ENCODE measurements at places on chromosomes 6 and 20.

- no peak for DNase-seq
These were observed 117.4 kb downstream of the VEGFA start for GRCh38 chr6:43887340-43887858.

DNA sequence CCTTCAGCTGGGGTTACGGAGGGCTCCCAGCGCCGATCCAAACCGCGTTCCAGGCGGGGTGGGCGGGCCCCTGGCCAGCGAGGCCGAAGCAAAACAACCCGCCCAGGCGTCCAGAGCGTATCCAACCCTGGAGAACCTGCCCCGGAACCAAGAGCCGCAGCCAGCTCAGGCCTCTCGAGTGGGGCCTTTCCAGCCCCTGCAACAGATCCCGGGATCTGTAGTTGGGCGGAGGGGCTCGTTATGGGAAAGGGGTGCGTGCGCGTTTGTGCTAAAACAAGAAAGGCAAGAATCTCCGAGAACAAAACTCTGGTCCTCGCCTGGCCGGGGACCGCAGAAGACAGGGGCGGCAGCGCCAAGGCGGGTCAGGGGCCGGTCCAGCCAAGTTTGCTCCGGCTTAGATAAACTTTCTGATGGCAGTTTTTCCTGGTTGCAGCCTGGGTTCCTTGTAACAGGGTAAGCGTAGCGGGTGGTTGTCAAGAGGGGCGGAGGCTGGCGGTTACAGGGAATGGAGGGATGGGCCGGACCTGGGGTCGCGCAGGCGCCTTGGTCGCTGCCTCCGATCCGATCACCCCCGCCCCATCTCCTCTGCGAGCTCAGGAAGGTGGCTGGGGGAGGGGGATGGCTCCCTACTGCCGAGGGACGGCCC is 448 bp upstream of the RIN2 start:
- no peak for DNase-seq

DNA sequence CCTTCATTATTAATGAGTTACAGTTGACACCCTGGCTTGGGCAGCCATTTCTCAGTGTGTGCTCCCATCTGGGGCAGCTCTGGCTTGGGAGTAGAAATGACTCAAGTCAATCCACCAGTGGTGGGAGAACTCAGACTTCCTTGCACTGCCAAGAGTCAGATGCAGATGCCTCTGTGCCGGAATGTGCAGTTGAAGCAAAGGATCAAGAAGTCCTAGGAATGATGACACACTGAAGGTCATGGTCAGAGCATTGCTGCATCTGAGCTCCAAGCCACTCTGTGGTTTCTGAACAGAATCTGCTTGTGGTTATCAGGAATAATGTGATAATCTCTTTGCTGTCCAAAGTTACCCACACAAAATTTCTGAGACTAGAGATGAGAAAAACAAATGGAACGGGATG is 19.5 kb upstream of the PAX1 start:
- DNase-seq = no peak

DNA sequence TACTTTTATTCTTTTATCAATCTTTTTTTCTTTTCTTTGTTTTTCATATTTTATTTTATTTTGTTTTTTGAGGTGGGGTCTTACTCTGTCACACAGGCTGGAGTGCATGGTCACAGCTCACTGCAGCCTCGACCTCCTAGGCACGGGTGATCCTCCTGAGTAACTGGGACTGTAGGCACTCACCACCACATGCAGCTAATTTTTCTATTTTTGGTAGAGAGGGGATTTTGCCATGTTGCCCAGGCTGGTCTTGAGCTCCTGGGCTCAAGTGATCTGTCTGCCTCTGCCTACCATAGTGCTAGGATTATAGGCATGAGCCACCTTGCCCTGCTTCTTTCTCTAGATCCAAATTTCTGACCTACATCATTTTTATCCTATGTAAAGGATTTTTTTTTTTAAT is 153.2 kb downstream of the CDKAL1 start:
- DNase-seq = no peak

DNA sequence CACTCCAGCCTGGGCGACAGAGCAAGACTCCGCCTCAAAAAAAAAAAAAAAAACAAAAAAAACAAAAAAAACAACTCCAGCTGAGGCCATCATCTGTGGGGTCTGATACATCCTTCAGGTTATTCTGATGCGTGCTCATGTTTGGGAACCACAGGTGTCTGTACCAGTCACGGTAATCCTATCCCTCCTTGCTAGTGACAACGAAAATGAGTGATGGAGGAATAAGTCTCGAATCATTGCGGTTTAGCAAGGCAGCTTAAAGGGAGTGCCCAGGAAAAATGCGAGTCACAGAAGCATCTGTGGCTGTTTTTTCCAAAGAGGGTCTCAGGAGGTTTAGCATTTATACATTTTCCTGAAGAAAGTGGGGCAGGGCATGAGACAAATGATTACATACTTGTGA is 48.8 kb downstream of the MCUR1 start:
- DNase-seq = no peak

GRCh38 chr6:89116702-89117101 is 1.2 kb downstream of the SRSF12 start:
- DNase-seq = no peak

- no peak for DNase-seq
These were observed 43.0 kb upstream of the TMEM200A start for GRCh38 chr6:130322673-130323268.

- DNase-seq = no peak
These were observed 44.4 kb downstream of the OGFRL1 start for GRCh38 chr6:71333050-71333449.

- DNase-seq = no peak
These were observed 4.0 kb downstream of the GJA1 start for GRCh38 chr6:121439475-121439874.

DNA sequence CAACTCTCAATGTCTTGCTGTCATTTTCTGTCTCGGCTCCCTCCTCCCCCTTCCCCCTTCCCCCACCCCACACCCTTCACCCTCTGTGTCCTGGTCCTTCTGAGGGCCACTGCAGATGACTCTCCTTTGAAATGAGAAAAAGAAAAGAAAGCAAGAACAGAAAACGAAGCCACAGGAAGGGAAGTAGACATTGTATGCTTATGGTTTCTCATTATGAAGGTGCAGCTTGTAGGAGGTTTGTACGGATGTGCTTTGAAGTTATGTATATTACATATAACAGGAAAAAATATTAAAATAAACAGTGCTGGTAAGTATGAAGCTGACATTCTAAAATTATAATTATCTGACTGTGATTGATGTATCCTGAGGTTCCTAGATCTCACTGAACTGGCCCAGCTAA is 6.3 kb upstream of the AAR2 start:
- DNase-seq = no peak

GRCh38 chr6:106883808-106884262 is 90.7 kb downstream of the CD24 start:
- DNase-seq = no peak

DNA sequence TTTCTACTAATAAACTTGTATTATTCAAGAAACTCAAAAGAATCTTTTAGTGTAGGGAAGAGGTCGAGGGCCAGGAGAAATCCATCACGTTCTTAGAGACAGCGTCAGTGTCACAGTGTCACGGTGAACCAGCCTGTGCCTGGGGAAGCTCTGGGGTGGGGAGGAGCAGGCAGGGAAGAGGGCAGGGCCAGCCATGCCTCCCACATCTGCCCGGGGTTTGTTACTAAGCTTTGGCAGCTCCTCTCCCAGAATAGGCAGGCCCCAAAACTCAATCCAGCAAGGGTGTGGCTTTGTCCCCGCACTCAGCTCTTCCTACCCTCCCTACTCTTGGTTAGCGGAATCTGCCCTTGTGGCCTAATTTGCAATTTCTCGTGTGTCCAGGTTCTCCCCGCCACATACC is 72.9 kb downstream of the TCP11 start:
- DNase-seq = no peak

DNA sequence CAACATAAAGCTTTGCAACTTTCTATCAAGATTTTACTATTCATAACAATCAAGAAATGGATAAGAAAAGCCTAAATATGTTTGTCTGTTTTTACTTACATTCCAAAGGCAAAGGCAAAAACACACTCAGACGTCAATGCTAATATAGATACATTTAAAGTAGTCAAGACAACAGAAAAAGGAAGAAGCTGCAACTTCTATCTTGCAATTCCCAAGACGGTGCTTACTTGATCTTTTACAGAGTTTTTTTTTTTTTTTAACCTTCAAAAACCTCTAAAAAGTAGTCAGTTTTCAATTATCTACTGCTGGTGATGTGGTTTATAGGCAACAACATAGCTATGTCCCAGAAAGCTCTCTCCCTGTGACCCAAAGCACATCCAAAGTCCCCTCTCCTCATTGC is 58.1 kb downstream of the EPB41L2 start:
- DNase-seq = no peak

DNA sequence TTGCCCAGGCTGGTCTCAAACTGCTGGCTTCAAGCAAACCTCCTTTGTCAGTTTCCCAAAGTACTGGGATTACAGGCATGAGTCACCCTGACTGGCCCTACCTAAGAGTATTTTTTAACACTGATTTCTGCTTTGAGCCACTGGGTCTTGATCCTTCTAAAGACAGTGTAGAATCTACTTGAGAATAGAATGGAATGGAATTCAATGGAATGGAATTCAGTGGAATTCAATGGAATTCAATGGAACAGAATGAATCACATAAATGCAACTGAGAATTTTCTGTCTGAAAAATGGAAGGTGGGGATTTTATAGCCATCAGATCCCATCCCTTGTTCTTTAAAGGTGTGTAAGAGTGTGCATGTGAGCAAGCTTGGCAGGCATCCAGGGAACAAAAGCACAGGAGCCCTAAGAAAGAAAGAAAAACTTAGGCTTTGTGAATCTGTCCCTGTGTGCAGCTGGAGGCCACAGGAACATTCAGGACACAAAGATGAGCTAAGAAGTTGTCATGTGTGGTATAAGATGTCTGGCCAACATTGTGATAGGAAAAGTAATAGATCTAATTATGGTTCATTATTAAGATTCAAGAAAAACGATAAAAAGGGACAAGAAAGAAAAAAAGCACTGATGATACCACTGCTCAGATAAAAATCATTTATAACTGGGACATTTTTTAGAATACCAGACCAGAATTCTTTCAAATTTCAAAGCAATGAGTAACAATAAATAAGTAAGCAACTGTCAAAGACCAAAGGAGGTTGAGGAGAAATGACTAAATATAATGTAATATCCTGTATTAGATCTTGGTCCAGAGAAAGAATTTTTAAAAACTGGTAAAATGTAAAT is 681.0 kb upstream of the GJE1 start:
- no peak for DNase-seq

- no peak for DNase-seq
These were observed 3.6 kb downstream of the ADISSP start for GRCh38 chr20:3763671-3764601.

GRCh38 chr20:37873884-37874283 is 29.0 kb upstream of the VSTM2L start:
- no peak for DNase-seq

GRCh38 chr6:5778317-5778857 is 228.3 kb downstream of the NRN1 start:
- no peak for DNase-seq

- DNase-seq = no peak
These were observed 103.3 kb upstream of the BACH2 start for GRCh38 chr6:90399970-90400369.

DNA sequence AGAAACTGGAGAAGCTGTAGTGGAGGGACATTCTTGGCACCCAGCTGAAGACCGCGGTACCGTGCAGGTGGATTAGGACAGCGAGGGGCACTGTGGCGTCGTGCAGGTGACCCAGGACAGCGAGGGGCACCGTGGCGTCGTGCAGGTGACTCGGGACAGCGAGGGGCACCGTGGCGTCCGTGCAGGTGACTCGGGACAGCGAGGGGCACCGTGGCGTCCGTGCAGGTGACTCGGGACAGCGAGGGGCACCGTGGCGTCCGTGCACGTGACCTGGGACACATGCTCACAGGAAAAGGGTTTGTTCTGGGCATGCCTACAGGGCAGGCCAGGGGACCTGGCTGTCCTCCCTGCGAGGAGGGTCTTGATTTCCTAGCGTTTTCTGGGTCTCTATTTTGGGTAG is 29.2 kb upstream of the SMOC2 start:
- DNase-seq = no peak

DNA sequence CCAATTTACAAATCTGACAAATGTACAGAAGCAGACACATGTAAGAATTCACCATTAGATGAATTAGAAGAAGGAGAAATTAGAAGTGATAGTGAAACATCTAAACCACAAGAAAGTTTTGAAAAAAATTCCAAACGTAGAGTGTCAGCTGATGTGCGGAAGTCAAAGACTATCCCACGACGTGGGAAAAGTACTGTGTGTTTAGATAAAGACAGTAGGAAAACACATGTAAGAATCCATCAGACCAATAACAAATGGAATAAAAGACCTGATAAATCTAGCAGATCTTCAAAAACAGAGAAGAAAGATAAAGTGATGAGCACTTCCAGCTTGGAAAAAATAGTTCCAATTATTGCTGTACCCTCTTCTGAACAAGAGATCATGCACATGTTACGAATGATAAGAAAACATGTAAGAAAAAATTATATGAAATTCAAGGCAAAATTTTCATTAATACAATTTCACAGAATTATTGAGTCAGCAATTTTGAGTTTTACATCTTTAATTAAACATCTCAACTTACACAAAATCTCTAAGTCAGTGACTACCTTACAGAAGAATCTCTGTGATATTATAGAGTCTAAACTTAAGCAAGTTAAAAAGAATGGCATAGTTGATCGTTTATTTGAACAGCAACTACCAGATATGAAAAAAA is 28.1 kb upstream of the GJA10 start:
- no peak for DNase-seq

GRCh38 chr6:10419749-10420545 is 5.1 kb upstream of the TFAP2A start:
- DNase-seq = no peak

- DNase-seq = no peak
These were observed at the start of gene HIVEP2 for GRCh38 chr6:142945049-142945445. Gene HIVEP2 (minus strand): TSS chr6:142945176. CDS start chr6:142774738, 170,438 bp downstream.

- DNase-seq = no peak
These were observed 90.9 kb downstream of the FOXO3 start for GRCh38 chr6:108651340-108652227.

- no peak for DNase-seq
These were observed 60.5 kb downstream of the EDN1 start for GRCh38 chr6:12350644-12351170.

DNA sequence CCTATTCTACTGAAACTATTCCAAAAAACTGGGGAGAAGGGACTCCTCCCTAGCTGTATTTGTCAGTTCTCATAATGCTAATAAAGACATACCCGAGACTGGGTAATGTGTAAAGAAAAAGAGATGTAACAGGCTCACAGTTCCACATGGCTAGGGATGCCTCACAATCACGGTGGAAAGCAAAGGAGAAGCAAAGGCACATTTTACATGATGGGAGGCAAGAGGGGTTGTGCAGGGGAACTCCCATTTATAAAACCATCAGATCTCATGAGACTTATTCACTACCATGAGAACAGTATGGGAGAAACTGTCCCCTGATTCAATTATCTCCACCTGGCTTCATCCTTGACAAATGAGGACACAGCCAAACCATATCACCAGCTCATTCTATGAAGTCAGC is 111.2 kb upstream of the RIPOR2 start:
- no peak for DNase-seq

Data from GDM1 (cell line).